ENCODE measurements at places on chromosomes 1 and 21. TPM values are rescaled to one million over a fixed set of nuclear protein-coding genes. Genes with fewer than 3 reads are reported as not detected.

The LCK gene
- total RNA-seq, result 0.26 TPM

The LRRC38 gene
- not detected for total RNA-seq

The CHIT1 gene
- total RNA-seq, result 0.07 TPM

The ENAH gene
- 22.9 TPM for total RNA-seq

The HAO2 gene
- not detected for total RNA-seq

The KRTAP21-1 gene
- total RNA-seq, result not detected

The VSIG8 gene
- not detected for total RNA-seq

The CYP4B1 gene
- total RNA-seq, result 37.6 TPM

The COL24A1 gene
- total RNA-seq, result 0.37 TPM

The NOTCH2 gene
- 266 TPM for total RNA-seq

The FCER1G gene
- 39.4 TPM for total RNA-seq

The SPRR2E gene
- total RNA-seq, result not detected

The SLAMF7 gene
- not detected for total RNA-seq

The SPRR4 gene
- not detected for total RNA-seq

The IL6R gene
- total RNA-seq, result 23.2 TPM

The ORC1 gene
- total RNA-seq, result 0.76 TPM

The TRIM67 gene
- not detected for total RNA-seq

The IRF6 gene
- 4.9 TPM for total RNA-seq

The TRPM2 gene
- total RNA-seq, result 3.1 TPM

The LMX1A gene
- 0.41 TPM for total RNA-seq

The HSD3B1 gene
- total RNA-seq, result not detected

The KRTAP13-2 gene
- total RNA-seq, result not detected

The CDC7 gene
- total RNA-seq, result 33.5 TPM

The GPR37L1 gene
- total RNA-seq, result not detected

The OR2M3 gene
- total RNA-seq, result not detected

The LRRN2 gene
- 2.9 TPM for total RNA-seq

The STIL gene
- total RNA-seq, result 2.0 TPM

The TTC22 gene
- not detected for total RNA-seq

The ARHGEF16 gene
- 0.29 TPM for total RNA-seq

The SAMD13 gene
- 5.7 TPM for total RNA-seq

The NPPB gene
- not detected for total RNA-seq

The APH1A gene
- total RNA-seq, result 42.3 TPM

The LCE3D gene
- not detected for total RNA-seq

The KDM5B gene
- total RNA-seq, result 24.1 TPM

The GSTM1 gene
- not detected for total RNA-seq

The OR2L5 gene
- total RNA-seq, result not detected

The CD1B gene
- total RNA-seq, result not detected

The KCNJ9 gene
- 0.28 TPM for total RNA-seq

The CACNA1E gene
- not detected for total RNA-seq

The OR2M5 gene
- not detected for total RNA-seq

The PGLYRP4 gene
- total RNA-seq, result not detected

The RABIF gene
- total RNA-seq, result 5.5 TPM

The TCEA3 gene
- total RNA-seq, result 21.5 TPM

The CCDC185 gene
- not detected for total RNA-seq

The RHOU gene
- 41.2 TPM for total RNA-seq

The SLAMF9 gene
- not detected for total RNA-seq

Data from uterus (tissue), 4 donors.